ENCODE measurements at places on chromosomes 13 and 19. TPM values are rescaled to one million over a fixed set of nuclear protein-coding genes. Genes with fewer than 3 reads are reported as not detected.

DNA sequence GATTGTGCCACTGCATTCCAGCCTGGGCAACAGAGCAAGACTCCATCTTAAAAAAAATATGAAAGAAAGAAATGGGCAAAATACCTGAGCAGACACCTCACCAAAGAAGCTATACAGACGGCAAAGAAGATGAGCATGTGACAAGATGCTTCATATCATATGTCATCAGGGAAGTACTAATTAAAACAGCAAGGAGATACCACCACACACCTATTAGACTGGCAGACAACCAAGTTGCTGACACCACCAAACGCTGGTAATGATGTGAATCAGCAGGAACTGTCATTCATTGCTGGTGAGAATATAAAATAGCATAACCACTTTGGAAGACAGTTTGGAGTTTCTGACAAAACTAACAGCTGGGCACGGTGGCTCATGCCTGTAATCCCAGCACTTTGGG, 11.5 kb upstream of the TFDP1 start:
- DNase-seq, result no peak

PCSK4 gene
- total RNA-seq, result 9.1 TPM

GRCh38 chr19:6056282-6056741, 54.0 kb downstream of the RFX2 start:
- no peak for DNase-seq

NLRP5 gene
- not detected for total RNA-seq
